ENCODE measurements at places on chromosomes 5 and 9. TPM values are rescaled to one million over a fixed set of nuclear protein-coding genes. Genes with fewer than 3 reads are reported as not detected.

Gene FCHSD1
- 7.7 TPM for total RNA-seq

Gene HAVCR2
- total RNA-seq = 0.38 TPM

Gene SPINK4
- not detected for total RNA-seq

Gene CCDC180
- 0.25 TPM for total RNA-seq

Gene TMEFF1
- total RNA-seq = 1.5 TPM

Gene IRF1
- total RNA-seq = 33.4 TPM

Gene TIMD4
- total RNA-seq = 0.72 TPM

Gene NUTM2F
- not detected for total RNA-seq

Gene PRR16
- total RNA-seq = not detected

Gene FAM153A
- not detected for total RNA-seq

Gene PCDHB9
- not detected for total RNA-seq

Gene NME5
- total RNA-seq = not detected

Gene PCDHGA5
- 0.07 TPM for total RNA-seq

Gene PCDHB8
- total RNA-seq = 0.25 TPM

Gene TMEM174
- total RNA-seq = not detected

Gene GGTA1
- not detected for total RNA-seq

Gene PCDHGA12
- total RNA-seq = not detected

Gene PCSK5
- total RNA-seq = 0.89 TPM

Gene LRRC19
- not detected for total RNA-seq

Gene ASPN
- total RNA-seq = not detected

Gene CCL21
- not detected for total RNA-seq

Gene SLC46A2
- not detected for total RNA-seq

Gene SPINK7
- not detected for total RNA-seq

Gene UNC13B
- 10.1 TPM for total RNA-seq

Gene CEP78
- total RNA-seq = 15.9 TPM

Gene TAF11L5
- total RNA-seq = not detected
